ENCODE measurements at places on chromosomes 12 and 14. TPM values are rescaled to one million over a fixed set of nuclear protein-coding genes. Genes with fewer than 3 reads are reported as not detected.

DNA sequence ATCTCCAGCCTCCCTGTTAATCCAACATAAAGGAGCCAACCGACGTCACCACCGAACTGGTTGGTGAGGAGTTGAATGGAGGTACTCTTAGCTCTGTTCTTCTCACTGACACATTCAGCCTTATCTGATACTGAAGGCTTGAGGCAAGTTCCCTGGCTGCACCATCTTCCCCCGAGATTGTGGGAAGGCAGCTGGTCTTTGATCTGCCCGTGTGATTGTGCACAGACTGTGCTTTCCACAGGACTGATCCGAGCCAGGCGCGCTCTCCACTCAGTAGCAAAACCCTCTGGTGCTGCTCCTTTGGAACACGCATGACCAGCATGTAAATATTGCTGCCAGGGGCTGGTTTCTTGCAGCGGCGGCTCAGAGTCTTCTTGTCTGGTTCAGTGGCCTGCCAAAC is 30.1 kb upstream of the DLK1 start:
- H3K4me1 ChIP-seq = no peaks in the 10 kb centered on the region
- H3K27ac ChIP-seq = no peak overlapping the region
- no peak overlapping the region for H3K4me3 ChIP-seq
- no peaks in the 10 kb centered on the region for H3K36me3 ChIP-seq
- no peak for DNase-seq

GRCh38 chr12:125169451-125169850 is 104.2 kb downstream of the AACS start:
- no peaks in the 10 kb centered on the region for H3K4me1 ChIP-seq
- H3K27ac ChIP-seq = no peak overlapping the region
- H3K27me3 ChIP-seq = peaks cover 4% of the 10 kb centered on the region
- no peak for DNase-seq
- H3K36me3 ChIP-seq = no peaks in the 10 kb centered on the region

DNA sequence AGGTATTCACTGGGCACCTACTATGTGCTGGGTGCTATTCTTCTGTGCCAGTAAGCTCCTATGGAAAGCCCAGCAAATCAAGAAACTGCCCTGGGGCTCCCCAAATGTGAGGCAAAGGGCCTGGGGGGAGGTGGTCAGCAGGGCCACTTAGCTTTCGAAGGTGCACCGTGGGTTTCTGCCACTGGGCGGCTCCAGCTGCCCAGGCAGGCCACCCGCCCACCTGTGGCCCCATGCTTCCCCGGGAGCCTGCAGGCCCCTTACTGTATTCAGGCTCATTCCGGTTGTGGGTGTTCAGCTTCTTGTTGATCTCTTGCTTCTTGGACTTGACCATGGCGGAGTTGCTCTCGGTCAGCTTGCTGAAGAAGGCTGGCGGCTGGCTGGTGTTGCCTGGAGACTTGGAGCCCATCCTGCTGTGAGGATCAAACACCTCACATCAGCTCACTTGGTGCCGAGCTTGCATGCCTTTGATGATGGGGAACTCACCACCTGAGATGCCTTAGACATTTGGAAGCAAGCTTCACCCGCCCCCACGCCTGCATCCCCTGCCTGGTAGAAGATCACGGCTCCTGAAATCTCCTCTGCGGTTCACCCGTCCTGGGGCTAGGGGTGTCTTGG is 37.3 kb downstream of the RFLNA start:
- no peak for DNase-seq
- H3K4me1 ChIP-seq = no peaks in the 10 kb centered on the region
- peaks cover 27% of the 10 kb centered on the region for H3K36me3 ChIP-seq
- H3K4me3 ChIP-seq = no peak overlapping the region

DNA sequence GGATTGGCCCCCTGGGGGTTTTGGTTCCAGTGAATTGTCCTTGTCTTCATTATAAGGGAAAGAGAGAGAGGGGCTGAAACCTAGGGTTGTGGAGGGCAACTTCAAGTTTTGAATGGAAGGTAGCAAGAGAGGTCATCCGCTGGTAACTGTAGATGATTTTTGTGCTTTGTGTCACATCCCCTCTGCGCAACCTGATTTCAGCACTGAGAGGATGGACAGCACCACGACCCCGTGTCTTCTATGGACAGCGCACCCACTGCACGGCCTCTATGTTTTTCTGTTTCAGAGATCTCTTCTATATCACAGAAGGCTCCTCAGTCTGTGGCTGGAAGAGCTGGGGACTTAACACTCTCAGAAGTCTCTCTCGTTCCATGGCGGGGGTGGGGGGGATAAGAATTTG is 127.0 kb upstream of the RPH3A start:
- no peaks in the 10 kb centered on the region for H3K4me1 ChIP-seq
- no peaks in the 10 kb centered on the region for H3K36me3 ChIP-seq
- no peak overlapping the region for H3K27ac ChIP-seq
- peaks cover 2% of the 10 kb centered on the region for H3K27me3 ChIP-seq

DNA sequence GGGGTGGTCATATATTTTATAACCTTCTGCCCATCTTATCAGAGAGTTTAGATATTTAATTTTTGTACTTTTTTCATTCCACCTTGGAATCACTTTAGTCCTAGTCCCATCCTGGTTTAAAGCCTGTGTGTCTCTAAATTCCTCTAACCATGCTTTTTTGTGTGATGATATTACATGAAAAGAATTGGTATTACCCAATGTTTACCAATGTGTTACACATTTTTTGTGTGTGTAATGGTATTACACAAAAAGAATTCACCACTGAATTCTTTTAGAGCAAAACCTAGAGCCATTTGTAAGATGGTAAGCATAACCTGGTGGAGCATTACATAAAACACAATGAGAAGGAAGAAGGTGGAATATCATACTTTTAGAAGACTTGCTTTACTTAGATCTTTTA is 77.5 kb downstream of the FAR2 start:
- H3K4me1 ChIP-seq = no peaks in the 10 kb centered on the region
- H3K27ac ChIP-seq = no peak overlapping the region
- no peak overlapping the region for H3K4me3 ChIP-seq
- no peak for DNase-seq

DNA sequence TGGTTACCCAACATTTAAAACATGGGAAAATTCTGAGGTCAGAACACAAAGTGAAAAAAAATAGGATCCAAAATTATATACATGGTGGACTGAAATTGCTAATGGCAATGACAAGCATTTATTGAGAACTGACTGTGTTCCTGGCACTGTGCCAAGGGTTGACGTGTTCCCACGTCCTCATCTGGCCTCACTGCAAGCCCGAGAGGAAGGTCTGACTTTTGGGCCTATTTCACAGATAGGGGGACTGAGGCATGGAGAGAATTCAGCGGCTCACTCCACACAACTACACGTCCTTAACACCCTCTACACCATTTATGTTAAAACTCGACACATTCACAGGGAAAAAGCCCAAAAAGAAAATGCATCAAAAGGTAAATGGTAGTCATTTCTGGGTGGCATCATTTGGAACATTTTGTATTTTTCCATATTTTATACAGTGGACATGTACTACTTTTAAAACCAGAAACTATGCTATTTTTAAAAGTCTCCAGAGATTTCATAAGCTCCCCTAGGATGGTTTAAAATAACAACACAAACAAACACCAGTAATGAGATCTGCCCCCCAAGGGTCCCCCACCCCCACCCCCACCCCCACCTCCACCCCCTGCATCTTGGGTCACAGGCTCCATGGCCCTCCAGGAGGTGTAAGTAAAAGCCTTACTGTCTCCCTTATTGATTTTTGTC is 27.7 kb downstream of the CLMN start:
- H3K27me3 ChIP-seq = peaks cover 20% of the 10 kb centered on the region
- peaks cover 4% of the 10 kb centered on the region for H3K4me1 ChIP-seq
- H3K27ac ChIP-seq = no peak overlapping the region
- no peak overlapping the region for H3K4me3 ChIP-seq
- DNase-seq = no peak

DNA sequence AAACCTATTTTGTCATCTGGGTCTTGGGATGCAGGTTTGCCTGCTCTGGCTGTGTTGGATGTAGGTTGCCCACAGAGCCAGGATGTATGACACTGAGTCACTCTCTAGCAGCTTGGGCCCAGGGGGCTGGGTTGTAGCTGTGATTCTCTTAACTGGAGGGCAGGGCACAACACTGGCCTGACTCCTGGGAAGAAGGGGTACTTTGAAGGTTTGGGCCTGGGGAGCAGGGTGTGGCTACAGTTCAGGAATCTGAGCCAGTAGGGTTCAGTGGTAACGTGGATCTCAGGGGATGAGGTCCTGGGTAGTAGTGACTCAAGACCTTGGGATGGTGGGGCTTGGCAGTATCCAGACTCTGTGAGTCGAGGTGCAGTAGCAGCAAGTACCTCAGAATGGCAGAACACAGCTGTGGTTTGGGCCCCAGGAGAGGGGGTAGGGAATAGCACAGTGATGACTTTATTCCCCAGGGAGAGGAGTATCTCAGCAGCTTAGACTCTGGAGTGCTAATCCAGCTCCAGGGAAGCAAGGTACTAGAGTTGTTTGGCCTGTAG is 25.7 kb downstream of the TBC1D15 start:
- H3K27me3 ChIP-seq = no peaks in the 10 kb centered on the region
- no peak overlapping the region for H3K4me3 ChIP-seq
- peaks cover 27% of the 10 kb centered on the region for H3K4me1 ChIP-seq
- no peak for DNase-seq

GRCh38 chr12:123106640-123107359 is 44.1 kb downstream of the PITPNM2 start:
- peaks cover 70% of the 10 kb centered on the region for H3K4me1 ChIP-seq
- peaks cover 31% of the 10 kb centered on the region for H3K36me3 ChIP-seq
- peak; percentile 86 for DNase-seq
- H3K4me3 ChIP-seq = peak overlapping the region; percentile 62
- H3K27ac ChIP-seq = peak overlapping the region; percentile 98
- no peaks in the 10 kb centered on the region for H3K27me3 ChIP-seq

DNA sequence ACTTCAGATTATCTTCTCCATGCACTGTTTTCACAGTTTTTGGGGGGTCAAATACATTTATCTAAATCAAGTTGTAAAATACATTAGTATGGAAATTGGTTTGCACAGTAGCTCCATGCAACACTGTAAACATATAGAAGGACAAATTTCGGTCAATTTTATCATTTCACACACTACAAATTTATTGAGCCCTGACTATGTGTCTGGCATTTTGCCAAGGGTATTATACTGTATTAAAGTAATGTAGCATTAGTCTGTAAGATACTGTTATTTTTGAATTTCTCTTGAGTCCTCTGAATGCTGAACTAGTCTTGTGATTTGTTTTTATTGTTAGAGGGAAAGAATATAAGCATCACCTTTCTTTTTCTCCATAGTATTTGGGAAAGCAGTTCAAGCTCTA is 1.3 kb downstream of the RAD9B start:
- peaks cover 41% of the 10 kb centered on the region for H3K36me3 ChIP-seq
- H3K4me1 ChIP-seq = peaks cover 36% of the 10 kb centered on the region
- DNase-seq = no peak
- H3K4me3 ChIP-seq = peak overlapping the region; percentile 9

DNA sequence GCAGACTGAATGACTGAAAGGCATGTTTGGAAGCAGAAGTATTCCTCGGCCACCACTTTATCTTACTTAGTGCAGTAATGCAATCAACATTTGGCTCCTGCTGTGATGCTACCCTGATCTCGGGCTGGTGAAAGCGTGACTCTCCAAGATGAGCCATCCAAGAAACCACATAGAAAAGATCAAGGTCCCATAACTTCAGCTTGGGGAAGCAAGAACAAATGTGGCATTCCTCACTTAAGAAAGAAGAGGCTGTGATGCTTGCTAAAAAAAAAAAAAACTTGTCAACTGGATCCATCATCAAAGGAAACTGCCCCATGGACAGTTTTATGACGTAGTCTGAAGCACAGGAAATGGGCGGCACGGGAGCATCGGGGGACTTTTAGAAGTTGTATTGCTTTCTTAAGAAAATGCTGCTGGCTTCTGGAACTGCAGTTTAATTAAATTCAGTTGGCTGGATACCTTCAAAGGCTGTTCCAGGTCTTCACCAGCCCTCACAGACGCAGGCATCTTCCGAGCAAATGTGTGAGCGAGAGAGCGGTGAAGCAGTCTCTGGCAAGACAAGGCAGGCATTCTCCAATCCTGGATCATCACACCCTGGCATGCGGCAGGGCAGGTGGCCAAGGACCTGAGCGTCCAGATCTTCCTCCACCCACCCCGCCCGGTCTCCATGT is 38.2 kb upstream of the MAP1LC3B2 start:
- no peak overlapping the region for H3K27ac ChIP-seq
- peak; percentile 44 for DNase-seq
- peaks cover 9% of the 10 kb centered on the region for H3K4me1 ChIP-seq
- no peak overlapping the region for H3K4me3 ChIP-seq
- no peaks in the 10 kb centered on the region for H3K36me3 ChIP-seq
- peaks cover 6% of the 10 kb centered on the region for H3K27me3 ChIP-seq

GRCh38 chr12:132834181-132834711 is 5.6 kb upstream of the GOLGA3 start:
- DNase-seq = peak; percentile 79
- no peaks in the 10 kb centered on the region for H3K27me3 ChIP-seq
- H3K4me1 ChIP-seq = peaks cover 66% of the 10 kb centered on the region
- peak overlapping the region; percentile 95 for H3K27ac ChIP-seq
- peak overlapping the region; percentile 53 for H3K4me3 ChIP-seq

DNA sequence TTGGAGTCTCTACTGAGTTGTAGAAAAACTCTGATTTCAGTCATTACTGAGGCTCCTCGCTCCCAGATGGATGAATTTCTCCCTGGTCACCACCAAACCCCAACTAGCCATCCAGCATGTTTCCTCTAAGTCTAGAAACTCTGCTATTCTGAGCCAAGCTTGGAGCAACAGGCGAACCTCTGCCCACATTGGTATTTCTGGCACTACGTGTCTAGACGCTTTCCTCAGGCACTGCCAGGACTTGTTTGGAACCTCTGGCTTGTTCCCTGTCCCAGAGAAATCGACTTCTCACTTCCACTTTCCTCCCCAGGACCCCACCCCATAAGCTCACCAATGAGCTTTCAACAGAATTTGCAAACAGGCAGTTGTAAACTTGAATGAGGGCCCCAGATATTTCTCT is 27.6 kb downstream of the WSCD2 start:
- H3K27me3 ChIP-seq = peaks cover 8% of the 10 kb centered on the region
- H3K4me1 ChIP-seq = no peaks in the 10 kb centered on the region

DNA sequence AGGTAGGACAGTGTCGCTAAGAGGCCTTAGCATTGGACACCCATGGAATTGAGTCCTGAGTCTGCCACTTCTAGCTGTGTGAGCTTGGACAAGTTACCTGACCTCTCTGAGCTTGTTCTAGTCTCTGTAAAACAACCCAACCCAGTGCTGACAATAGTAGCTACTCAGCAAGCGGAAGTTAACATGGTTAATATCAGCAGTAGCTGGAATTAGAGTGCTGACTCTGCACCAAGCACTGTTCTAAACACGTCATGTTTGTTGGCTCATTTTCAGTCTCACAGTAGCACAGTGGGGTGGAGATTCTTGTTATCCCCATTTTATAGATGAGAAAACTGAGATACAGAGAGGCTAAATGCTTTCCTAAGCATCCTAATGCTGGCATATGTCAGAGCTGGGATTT is 47.5 kb upstream of the RIN3 start:
- H3K4me3 ChIP-seq = no peak overlapping the region
- H3K27ac ChIP-seq = no peak overlapping the region
- H3K27me3 ChIP-seq = peaks cover 5% of the 10 kb centered on the region
- H3K36me3 ChIP-seq = peaks cover 2% of the 10 kb centered on the region

Gene HOXC4
- total RNA-seq = 1.1 TPM

- no peak overlapping the region for H3K4me3 ChIP-seq
- no peaks in the 10 kb centered on the region for H3K27me3 ChIP-seq
- peaks cover 3% of the 10 kb centered on the region for H3K4me1 ChIP-seq
- no peak overlapping the region for H3K27ac ChIP-seq
- H3K36me3 ChIP-seq = no peaks in the 10 kb centered on the region
Observed at GRCh38 chr12:132550014-132550802, 60.2 kb downstream of the LRCOL1 start.
